D341Med (cell line): ENCODE measurements at places on chromosomes 3 and 15.

GRCh38 chr15:26716069-26716468, 56.8 kb downstream of the GABRB3 start:
- DNase-seq: no peak

DNA sequence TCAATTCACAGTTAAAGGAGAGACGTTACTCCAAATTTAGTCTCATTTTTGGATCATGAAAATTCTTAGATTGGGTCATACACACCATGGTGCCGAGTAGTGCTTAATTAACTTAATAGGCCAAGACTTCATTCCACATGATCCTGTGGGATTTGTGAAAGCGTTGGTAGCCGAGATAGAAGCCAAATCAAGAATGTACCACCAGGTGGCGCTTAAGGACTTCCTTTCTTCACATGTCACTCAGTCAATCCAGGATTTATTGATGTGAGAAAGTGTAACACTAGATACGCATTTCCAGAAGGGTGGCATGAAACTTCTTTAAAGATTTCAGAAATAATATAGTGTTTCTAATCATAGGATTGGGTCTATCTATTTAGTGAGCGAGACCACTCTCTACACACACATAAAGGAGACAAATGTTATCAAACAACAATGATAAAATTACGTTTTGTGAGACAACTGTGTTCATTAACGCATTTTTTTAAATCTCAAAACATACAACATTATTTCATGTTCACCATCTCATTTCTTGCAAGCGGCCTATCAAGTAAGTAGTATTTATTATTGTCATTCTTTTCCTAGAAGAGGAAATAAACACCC, 436.1 kb downstream of the CHL1 start:
- DNase-seq: peak; percentile 50

GRCh38 chr3:124263168-124263567, 271.2 kb upstream of the ROPN1 start:
- no peak for DNase-seq

DNA sequence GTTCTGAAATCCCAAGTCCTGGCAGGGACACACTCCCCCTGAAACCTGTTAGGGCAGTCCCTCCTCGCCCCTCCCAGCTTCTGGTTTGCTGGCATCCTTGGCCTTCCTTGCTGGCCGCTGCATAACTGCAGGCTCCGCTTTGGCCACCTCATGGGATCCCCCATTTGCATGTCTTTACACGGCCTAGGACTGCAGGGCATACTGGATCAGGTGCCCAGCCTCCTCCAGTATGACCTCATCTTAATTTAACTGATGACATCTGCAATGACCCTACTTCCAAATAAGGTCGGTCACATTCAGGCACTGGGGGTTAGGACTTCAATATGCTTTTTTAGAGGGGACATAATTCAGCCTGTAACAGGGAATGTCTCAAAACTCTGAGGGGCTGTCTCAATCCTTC, 173.3 kb downstream of the RAB11A start:
- DNase-seq: no peak

DNA sequence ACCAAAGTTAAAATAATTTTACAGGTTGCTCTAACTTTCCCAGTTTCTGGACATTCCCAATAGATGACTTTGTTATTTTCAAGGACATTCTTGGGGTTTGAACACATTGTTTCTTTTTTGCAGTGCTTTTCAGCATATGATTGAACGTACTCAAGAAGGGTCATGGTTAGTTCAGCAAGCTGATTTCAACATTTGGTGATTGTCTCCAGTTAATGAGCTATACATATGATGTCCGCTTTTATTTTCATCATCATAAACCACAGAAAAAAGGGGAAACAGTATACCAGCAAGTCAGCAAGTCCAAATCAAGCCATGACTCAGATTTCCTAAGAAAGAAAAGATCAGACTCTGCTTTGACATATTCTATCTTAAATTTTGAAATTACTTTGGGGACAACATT, 69.4 kb downstream of the B3GALNT1 start:
- DNase-seq: no peak

DNA sequence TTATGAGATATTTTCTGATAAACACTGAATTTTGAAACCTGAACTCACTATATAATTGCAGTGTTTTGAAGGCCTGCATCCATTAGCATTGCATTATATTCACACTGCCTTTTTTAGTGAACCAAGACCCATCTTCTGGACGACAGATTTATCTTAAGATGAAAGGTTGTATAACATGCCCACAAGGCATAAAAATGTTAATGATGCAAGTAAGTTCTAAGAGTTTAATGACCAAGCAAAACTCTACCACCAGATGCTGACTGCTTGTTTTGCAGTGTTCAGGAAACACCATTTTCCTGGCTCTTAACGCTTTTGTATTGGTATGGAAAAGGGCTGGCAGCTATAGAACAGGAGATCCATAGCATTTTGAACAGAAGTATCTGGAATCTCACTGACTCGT, 46.1 kb downstream of the USP50 start:
- DNase-seq: no peak

GRCh38 chr3:16399473-16399872, 114.0 kb downstream of the RFTN1 start:
- peak; percentile 52 for DNase-seq

GRCh38 chr3:188385295-188385694, 231.3 kb downstream of the LPP start:
- DNase-seq: no peak

DNA sequence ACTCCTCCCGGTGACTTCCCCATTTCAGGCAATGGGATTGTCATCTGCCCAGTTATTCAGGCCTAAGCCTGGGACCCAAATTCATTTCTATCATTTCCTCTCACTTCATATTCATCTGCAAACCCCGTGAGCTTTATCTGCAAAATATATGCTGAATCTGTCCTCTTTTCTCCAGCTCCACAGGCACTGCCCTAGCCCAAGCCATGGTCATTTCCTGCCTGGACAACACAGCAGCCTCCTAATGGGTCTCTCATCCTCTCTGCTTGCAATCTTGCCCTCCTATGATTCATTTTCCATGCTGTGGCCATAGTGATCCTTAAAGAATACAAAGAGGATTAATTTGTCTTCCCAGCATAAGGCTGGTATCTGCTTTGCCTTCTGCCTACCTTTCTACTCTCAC, 6.1 kb downstream of the RBP2 start:
- DNase-seq: no peak

DNA sequence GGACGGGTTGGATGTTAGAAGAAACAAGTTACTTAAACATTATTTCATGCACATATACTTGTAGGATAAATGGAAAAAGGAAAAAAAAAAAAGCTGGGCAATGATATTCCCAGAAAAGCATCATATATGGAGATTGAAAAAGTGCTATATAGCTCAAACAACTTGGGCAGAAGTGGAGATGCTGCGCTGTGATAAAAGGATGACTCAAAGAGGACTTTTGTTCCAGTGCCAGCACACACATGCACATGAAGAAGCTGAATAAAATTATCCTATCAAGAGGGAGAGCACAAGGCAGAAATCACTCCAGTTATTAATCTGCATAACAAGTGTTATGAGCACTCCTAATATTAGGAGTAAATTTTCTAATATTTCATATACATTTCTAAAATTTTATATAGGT, 30.9 kb downstream of the FRMD4B start:
- DNase-seq: no peak

DNA sequence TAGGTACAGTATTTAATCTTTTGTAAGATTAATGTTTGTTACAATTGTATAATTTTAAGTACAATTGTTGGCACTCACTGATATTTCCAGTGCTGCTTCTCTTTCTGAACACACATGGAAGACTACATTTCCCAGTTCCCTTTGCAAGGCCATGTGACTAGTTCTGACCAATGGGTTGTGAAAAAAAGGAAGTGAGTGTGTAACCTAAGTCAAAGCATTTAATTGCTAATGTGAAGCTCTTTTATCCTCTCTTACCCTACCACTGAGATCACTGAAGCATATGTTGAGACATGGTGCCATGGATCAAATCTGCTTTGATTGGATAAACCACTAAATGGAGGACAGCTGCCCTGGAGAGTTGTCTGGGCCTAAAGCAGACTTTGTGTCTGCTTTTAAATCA, 83.9 kb upstream of the PLXND1 start:
- peak; percentile 66 for DNase-seq

- DNase-seq: no peak
Measured at GRCh38 chr15:32033186-32033890, 3.0 kb downstream of the CHRNA7 start.

- DNase-seq: no peak
Measured at GRCh38 chr3:144622845-144623244, 651.2 kb downstream of the DIPK2A start.

- DNase-seq: no peak
Measured at GRCh38 chr15:70636540-70637165, 126.7 kb downstream of the UACA start.

GRCh38 chr15:69574506-69574905, 121.9 kb downstream of the RPLP1 start:
- no peak for DNase-seq

DNA sequence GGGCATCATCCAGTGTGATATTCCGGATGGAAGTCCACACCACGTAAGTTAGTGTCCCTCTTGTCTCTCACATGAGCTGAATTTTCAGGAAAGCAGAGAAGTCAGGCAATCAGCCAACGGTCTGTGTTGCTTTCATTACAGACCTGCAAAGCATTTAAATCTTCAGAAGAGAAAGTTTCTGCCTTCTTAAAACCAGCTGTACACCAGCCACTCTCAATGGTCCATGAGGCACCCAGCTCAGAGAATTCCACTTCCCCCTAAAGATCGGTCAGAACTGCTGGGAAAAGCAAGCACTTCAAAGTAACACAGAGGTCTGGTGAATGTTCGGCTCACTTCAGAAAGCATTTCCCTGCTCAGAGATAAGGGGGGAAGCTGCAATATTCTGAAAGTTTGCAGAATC, 903.7 kb downstream of the EPHA3 start:
- DNase-seq: no peak

DNA sequence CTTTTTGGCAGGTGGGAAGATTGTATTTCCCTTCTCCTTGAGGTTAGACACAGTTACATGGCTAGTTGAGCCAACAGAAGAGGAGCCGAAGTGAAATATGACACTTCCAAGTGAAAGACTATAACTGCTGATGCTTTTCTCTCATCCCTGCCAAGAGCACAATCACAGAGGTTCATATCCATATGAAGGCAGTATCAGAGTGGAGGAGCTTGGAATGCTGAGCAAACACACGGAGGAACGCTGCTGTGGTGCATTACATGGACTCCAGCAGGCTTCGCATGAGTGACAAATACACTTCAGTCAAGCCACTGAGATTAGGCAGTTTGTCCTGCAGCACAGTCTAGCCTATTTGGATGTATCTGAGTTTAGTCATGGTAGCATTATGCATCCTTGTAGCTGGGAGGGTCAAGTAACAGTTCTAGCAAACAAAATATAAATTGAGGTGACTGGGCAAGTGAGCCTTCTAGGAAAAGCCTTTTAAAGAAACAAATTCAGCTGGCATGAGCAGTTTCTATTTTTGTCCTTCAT, 5.4 kb downstream of the IQCF6 start:
- no peak for DNase-seq

- DNase-seq: peak; percentile 58
Measured at GRCh38 chr3:123098426-123099330, 31.9 kb downstream of the PDIA5 start.

GRCh38 chr3:170941551-170941950, 33.1 kb upstream of the EIF5A2 start:
- no peak for DNase-seq

GRCh38 chr15:60396100-60396499, 1.7 kb downstream of the ANXA2 start:
- DNase-seq: no peak
